ENCODE measurements at places on chromosomes 2 and 18.

DNA sequence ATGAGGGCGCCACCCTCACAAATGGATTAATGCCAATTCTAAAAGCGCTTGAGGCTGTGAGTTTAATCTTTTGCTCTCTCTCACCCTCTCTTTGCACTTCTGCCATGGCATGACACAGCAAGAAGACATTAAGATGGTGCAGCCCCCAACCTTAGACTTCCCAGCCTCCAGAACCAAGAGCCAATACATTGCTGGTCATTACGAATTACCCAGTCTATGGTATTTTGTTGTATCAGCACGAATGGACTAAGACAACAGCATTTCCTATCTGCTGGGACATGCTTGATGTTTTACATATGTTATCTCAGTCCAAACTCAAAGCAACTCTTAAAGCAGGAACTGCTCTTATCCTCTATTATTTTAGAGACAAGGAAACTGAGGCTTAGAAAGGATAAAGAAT lies 222.9 kb downstream of the STK39 start:
- DNase-seq, result no peak

GRCh38 chr18:59172664-59173249 lies 33.1 kb downstream of the SEC11C start:
- no peak for DNase-seq

- DNase-seq, result no peak
Observed at GRCh38 chr2:112262876-112263275, 8.0 kb upstream of the ZC3H8 start.

DNA sequence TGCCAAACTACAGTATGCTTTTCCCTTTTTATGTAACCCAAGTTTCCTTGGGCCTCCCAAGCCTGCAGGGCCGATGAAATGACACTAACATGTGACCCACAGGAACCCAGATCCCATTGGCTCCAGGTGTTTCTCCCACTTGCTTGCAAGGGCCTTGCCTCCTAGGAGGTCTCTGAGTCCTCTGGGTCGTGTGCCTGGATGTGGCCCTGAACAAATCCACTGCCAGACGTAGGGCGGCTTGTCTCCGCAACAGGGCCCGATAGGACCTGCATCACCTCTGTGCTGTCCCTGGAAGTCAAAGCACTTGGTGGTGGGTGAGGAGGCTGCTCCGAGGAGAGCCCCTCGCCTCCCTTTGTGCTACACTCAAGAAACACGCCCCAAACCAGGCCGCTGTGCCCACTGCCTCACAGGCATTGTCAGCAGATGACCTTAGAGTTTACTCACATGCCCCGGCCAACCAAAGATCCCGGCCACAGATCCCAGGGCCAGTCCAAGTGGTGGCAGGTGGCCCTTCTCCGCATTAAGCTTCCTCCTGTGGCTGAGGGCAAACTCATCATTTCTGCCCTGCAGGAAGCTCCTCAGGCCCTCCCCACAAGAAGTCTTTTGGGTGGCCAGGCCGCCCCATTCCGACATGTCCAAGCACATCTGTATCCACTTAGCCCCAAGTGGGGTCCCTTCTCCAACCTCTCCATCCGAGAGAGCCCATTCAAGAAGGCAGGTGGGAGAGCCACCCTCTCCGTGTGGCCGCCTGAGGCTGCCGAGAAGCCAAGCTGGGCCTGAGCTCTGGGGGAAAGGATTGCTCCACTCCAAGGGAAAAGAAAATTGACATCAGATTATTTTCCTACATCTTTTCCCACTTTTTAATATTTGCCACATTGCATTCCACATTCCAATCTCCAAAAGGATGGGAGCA lies 76.7 kb downstream of the GFPT1 start:
- DNase-seq, result no peak
